ENCODE measurements at places on chromosomes 3 and 15.

GRCh38 chr15:75354454-75354853 lies 7.6 kb downstream of the NEIL1 start:
- DNase-seq = no peak

GRCh38 chr3:101861212-101861788 lies 12.0 kb downstream of the NFKBIZ start:
- no peak for DNase-seq

DNA sequence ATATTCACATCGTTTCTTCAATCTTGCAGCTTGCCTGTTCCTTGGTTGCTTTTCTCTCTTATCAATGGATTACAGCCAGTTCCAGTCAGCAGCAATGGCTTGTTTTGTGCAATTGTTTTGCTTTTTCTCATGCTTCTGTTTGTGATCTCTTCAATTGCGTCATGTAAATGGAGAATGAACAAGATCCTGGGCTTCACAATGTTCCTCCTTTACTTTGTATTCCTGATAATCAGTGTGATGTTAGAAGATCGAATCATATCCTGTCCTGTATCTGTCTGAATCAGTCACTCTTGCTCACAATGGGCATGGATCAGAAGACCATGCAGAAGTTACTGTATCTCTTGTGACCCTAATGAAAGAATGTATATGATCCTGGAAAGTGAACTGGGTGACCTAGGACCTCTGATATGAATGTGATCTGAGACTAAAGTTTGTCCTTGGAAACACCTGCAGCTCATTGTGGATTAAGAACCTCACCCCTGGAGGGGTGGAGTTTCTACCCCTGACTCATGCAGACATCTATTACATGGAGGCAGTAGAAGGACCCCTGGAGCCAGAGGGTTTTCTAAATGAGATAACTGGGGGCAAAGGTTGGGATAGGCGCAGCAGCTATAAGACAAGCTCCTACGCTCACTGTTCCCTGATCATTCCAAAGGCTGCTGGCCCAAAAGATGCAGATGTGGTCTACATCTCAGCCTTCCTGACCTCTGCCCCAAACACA lies 32.2 kb downstream of the SLC24A1 start:
- no peak for DNase-seq

GRCh38 chr3:114519415-114519814 lies 225.6 kb downstream of the TIGIT start:
- peak; percentile 33 for DNase-seq

DNA sequence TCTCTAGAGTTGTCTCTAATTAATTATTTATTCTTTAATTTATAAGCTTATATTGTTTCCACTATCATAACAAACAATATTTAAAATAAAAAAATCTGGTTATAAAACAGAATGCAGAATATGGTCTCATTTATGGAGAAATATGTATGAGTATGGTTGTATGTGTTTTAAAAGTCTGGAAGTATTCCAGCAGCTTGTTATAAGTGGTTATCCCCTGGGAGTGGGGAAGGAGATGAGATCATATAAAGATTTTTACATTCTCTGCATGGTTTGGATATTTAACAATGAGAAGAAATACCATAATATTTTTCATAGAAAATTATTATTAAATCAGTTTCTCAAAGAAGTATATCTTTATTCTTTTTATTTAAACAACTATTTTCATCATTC lies 135.4 kb upstream of the MB21D2 start:
- DNase-seq = no peak

- peak; percentile 22 for DNase-seq
Measured at GRCh38 chr3:66816090-66816761, 181.9 kb upstream of the KBTBD8 start.

DNA sequence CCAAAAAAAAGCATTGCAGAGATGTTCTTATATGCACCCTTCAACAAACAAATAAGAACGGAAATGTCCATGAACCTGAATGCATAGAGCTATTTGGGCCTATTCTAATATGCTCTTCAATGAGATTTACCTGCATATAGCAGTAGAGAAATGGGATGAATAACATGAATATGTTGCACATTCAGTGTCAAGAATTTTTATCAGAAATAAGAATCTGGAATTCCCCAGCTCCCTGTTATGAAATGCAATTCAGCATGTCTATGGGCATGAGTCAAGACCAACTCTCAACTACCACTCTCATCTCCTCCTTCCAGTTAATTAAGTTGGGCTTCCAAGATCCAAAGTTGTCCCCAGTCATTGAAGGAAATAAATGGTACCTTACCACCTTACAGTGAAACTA lies 133.7 kb upstream of the ALCAM start:
- no peak for DNase-seq

- no peak for DNase-seq
Measured at GRCh38 chr3:181694805-181695660, 16.7 kb upstream of the SOX2 start.

GRCh38 chr3:152120601-152121269 lies 148.0 kb upstream of the MBNL1 start:
- DNase-seq = no peak

GRCh38 chr3:192514754-192515663 lies 212.3 kb downstream of the FGF12 start:
- DNase-seq = no peak

DNA sequence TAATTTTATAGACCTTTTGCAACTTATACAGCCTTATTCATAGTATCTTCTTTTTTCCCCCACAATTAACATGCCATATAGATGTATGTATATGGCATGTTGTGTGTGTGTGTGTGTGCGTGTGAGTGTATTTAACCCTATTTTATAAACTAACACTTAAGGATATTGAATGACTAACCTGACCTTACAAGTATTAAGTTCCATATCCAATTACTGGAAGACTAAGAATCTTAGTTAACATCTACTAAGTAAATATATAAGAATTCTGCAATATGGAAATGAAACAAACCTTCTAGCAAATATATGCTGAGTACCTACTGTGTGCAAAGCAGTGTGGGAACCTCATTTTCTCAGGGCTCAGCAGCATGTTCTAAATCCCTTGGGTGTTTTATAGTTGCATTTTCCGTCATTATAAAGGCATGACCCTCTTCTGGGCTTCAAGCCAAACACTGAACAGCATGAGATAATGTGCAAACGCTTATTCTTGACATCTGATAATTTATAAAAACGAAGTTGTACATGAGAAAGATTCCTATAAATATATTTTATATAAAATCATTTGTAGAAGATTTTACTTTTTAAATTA lies 105.5 kb downstream of the NLGN1 start:
- no peak for DNase-seq

- no peak for DNase-seq
Measured at GRCh38 chr3:15498431-15499214, 22.9 kb downstream of the COLQ start.

- DNase-seq = no peak
Measured at GRCh38 chr3:8931342-8931741, 31.9 kb downstream of the RAD18 start.

DNA sequence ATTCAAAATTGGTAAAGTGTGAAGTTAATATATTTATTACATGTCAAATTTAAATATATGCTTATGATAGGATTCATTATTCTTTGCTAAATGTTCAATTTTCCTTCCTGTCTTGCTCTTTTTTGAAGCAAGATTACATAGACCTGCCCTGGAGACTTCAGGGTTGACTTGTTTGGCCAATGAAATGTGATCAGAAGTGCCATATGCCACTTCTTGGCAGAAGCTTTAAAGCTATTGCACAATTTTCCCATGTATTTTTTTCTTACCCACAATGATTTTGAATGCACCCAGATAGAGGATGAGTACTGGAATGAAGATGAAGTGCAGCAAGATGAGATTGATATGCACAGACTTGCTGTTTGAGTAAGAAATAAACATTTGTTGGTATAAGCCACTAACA lies 406.3 kb upstream of the BCHE start:
- no peak for DNase-seq

- DNase-seq = no peak
Measured at GRCh38 chr15:78201281-78202190, 32.8 kb downstream of the ACSBG1 start.

DNA sequence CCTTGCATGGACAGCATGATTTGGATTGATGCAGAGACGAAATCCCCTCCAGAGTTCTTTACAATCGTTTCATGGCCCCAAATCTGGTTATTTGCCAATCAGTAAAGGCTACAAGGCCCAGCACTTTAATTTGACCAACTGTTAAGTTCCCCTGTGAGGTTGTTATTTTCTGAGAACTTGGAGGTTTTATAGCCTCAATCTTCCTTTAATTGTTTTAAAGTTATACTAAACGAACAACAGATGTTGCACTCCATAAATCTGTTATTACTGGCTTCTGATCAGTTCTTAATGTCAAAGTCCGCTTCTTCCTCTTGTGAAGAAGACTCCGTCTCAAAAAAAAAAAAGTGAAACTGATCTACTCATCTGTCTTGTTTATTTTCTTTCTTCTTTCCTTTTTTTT lies 30.8 kb downstream of the LARP6 start:
- no peak for DNase-seq

DNA sequence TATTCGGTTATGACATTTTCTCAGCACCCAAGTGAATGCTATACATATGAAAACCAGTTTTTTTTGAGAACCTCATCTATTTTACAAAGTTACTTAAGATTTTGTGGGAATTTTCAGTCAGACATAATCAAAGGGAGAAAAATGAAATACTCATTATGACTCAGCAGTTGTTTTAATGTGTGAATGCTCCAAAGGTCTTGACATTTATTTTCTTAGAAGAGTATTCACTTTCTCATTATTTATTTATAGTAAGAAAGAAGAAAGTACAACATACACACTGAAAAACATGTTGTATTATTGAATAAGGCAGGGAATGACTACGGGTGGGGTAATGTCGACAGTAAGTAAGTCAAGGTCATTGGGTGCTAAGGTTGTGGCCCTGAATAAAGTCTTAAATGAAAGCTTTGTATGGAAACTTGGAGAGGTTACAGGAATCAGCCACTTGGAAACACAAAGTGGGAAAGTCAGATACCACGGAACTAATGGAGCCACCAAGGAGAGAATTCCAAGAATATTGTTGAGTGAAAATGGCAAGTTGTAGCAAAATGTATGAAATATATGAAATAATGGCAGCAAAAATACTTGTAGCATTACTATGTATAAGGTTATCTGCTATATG lies 844.5 kb downstream of the TBL1XR1 start:
- DNase-seq = no peak

- no peak for DNase-seq
Measured at GRCh38 chr15:59792359-59792758, 103.2 kb upstream of the BNIP2 start.

- no peak for DNase-seq
Measured at GRCh38 chr3:27239951-27240350, 129.2 kb downstream of the NEK10 start.

- no peak for DNase-seq
Measured at GRCh38 chr3:86914670-86915069, 76.3 kb downstream of the VGLL3 start.

DNA sequence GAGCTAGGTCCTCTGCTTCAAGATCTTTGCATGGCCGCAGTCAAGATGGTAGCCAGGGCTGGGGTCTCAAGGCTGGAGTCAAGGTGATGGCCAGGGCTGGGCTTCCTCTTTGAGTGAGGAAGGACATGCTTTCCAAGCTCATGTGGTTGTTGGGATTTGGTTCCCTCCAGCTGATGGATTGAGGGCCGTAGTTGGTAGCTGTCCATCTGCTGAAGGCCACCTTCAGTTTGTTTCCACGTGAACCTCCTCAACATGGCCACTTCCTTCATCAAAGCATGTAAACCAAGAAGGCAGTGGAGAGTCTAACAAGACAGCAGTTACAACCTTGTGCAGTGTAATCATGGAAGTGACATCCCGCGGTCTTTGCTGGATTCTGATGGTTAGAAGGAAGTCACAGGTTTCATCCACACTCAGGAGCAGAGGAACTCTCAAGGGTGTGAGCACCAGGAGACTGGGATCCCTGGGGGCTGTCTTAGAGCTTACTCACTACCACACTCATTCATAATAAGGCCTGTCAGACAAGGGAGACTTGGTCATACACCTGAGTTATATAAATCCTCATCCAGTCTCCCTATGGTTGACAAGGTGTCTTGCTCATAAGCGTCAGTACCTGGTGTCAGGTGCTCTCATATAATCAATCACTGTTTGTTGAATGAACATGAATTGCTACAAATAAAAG lies 42.1 kb downstream of the ABHD5 start:
- no peak for DNase-seq

GRCh38 chr15:78418686-78419085 lies 19.3 kb upstream of the IREB2 start:
- DNase-seq = no peak
